ENCODE measurements at places on chromosomes 1 and 21.

DNA sequence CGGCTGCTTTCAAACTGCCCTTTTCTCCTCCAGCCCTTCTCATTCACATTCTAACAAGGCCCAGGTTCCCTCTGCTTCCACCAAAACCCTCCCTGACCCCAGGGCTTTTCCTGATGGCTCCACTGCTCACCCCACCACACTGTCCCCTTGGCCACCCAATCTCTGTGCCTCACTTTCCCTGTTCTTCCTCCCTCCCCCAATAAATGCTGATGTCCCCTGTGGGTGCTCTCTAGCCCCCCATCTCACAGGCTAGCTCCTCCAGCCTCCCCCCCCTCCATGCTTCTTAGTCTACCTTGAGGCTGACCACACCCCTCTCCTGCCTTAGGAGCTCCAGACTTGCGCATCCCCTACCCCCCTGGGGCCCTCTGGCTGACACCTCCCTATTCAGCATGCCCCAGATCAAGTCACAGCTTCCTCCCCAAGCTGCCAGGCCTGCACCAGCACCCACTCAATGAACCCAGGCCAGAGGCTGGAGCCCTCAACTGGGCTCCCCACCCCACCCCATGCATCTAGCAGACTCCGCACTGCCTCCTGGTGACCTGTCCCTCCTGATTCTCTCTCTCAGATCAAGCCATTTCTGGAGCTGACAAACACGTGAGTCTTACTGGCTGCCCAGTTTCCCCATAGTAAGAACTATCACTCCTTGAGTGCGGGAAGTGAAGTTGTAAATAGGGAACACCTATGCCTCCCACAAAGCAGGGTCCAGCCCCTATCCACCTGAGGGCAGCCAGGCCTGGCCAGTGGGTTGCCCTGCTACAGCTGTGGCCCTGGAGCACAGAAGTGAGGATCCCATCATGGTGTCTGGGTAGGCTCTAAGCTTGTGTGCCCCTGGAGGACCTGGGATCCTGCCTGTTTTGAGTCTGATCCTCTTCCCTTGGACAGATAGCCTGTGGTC, 117.9 kb downstream of the DMRTB1 start:
- DNase-seq, result no peak

DNA sequence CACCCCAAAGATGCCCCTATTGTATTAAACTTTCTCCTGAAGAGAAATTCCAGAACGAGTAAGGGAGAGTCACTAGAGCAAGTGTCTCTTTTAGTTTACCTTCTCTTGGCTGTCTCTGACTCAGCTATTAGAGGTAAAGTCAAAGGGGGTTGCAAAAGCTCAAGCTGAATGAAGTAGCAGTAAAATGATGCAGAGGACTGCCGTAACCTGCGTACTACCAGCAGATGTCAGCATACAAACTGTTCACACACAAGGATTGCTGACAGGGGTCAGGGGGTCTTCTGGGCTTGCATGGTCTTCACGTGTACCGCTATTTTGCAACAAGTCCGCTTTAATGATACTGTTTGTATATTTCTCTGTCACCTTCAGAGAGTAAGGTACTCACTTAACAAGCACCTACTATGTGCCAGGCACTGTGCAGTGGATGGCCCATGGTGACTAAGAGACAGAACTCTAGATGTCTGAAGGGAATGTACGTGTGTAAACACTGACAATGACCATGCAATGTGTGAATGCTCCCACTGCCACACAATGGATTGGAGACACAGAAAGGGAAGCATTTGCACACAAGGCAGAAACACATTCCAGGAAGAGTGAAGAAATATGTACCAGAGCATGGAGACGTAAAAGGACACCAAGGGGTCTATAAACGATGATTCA, 34.9 kb downstream of the CHML start:
- no peak for DNase-seq

GRCh38 chr21:38531039-38531541, 32.8 kb upstream of the ERG start:
- DNase-seq, result no peak

- no peak for DNase-seq
Observed at GRCh38 chr1:154182344-154183045, 9.4 kb downstream of the TPM3 start.

GRCh38 chr1:203691447-203691846, 64.8 kb downstream of the ATP2B4 start:
- DNase-seq, result no peak

- DNase-seq, result no peak
Observed at GRCh38 chr1:220809704-220810103, 23.0 kb downstream of the MTARC1 start.

- no peak for DNase-seq
Observed at GRCh38 chr1:205907794-205908193, 35.5 kb downstream of the SLC26A9 start.

GRCh38 chr1:34843392-34844251, 15.9 kb downstream of the SMIM12 start:
- no peak for DNase-seq

DNA sequence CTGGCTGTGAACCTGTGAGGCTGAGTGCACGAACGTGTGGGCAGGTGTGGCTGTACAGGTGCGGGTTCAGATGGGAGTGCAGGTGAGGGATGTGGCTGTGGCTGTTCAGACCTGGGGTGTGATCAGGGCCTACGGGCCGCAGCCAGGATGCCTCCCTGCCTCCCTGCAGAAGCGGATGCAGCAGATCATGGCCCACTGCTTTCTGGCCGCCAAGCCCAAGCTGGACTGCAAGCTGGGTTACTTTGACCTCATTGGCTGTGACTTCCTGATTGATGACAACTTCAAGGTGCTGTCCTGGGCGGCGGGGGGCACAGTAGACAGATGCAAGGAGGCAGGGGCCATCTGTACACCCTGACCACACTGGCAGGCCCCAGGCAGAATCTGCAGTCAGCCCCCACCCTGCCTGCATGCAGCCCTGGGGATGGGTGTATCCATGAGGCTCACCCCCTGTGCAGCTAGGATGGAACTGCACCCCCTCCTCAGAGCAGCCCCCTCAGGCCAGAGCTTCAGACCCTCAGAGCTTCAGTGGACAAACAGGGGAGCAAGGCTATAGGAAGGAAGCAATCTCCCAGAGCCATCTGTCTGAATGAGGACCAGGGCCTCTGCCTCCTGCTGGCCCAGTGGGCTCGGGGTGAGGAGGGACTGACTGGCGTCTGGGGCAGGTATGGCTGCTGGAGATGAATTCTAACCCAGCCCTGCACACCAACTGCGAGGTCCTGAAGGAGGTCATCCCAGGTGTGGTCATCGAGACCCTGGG, 9.8 kb downstream of the TNFRSF18 start:
- no peak for DNase-seq

DNA sequence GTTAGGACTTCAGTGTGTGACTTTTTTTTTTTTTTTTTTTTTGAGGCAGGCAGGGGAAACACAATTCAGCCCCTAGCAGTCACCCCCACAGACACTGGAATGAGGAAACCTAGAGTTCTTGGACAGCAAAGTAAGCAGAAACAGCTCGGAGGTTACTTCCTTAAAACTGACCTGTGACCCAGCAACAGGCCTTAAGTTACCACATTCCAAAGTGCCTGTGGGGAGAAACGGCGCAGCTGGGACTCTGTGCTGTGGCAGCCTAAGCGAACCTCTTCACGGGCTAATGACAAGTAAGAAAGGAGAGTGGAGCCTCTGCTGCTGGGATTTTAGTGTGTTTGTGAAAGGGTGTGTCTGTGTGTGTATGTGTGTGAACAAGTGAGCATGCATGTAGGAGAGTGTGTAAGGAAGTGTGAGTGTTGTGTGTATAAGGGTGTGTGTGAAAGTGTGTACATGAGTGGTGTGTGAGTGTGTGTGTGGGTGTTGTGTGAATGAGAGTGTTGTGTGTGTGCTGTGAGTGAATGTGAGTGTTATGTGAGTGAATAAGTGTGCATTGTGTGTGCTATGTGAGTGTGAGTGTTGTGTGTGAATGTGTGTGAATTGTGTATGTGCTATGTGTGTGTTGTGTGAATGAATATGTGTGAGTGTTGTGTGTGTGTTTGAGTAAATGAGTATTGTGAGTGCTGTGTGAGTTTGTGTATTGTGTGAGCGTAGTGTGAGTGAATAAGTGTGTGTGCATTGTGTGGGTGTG, 180.8 kb downstream of the BRINP2 start:
- DNase-seq, result no peak

Measured in NCI-H1417 treated with DMSO at 0.1 percent for 48 hours (cell line).